AG08395 (cell line): ENCODE measurements at places on chromosomes 3 and 15.
A peak's percentile ranks its signal among the peaks of the same experiment; 100 is the strongest.

GRCh38 chr3:131363275-131363674 is 18.3 kb upstream of the NUDT16 start:
- DNase-seq: no peak

GRCh38 chr3:31226346-31226745 is 306.4 kb upstream of the STT3B start:
- DNase-seq: no peak

- no peak for DNase-seq
Measured at GRCh38 chr15:93203036-93203435, 114.0 kb upstream of the RGMA start.

DNA sequence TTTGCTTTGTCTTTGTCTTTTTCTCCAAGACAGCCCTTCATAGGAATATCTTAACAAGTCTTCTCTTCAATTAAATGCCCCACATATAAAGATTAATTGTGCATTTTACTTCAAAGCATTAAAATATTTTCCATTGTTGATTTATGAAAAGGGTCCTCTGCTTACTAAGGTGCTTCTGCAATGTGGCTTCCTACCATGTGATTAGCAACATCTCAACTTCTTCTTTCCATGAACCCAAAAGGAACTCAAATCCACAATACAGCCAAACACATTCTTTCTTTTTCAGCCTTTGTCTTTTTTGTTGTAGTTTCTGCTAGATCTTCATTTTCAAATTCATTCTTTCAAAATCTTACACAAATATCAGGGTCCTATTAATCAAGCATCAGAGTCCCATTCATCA is 309.2 kb downstream of the NSUN3 start:
- no peak for DNase-seq

DNA sequence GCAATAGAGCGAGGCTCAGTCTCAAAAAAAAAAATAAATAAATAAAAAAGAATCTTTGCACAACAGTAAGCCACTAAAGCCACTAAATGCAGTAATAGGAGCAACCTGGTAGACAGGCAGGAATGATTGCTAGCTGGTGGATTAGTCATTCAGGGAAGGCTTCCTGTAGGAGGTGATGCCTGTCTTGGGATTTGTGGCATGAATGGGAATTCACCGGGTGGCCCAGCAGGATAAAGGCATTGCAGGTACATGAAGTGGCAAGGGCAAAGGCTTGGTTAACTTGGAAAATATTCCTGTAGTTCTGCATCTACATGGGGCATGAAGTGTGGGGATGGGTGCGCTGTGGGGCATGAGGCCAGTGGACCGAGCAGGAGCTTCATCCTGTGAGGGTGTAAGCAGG is 94.5 kb downstream of the IQSEC1 start:
- DNase-seq: no peak

DNA sequence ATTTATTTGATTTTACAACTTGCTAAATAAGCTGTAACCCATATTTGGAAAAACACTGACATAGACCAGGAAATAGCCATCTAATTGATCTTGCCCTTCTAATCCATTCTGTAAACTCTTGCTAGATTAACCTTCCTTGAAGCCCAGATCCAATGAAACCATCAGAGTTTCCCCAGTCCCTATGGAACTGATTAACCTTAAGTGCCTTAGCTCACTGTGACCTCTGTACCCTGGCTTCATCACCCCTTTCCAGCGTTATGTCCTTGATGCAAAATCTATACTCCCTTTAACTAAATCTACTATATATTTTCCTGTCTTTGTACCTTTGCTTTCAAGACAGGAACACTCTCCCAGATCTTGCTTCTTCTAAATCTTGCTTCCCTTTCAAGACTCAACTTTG is 42.9 kb upstream of the CADPS start:
- DNase-seq: no peak

GRCh38 chr3:90102146-90102545 is 994.7 kb downstream of the EPHA3 start:
- DNase-seq: no peak

- DNase-seq: peak; percentile 13
Measured at GRCh38 chr3:37537914-37538691, 323.6 kb upstream of the CTDSPL start.

DNA sequence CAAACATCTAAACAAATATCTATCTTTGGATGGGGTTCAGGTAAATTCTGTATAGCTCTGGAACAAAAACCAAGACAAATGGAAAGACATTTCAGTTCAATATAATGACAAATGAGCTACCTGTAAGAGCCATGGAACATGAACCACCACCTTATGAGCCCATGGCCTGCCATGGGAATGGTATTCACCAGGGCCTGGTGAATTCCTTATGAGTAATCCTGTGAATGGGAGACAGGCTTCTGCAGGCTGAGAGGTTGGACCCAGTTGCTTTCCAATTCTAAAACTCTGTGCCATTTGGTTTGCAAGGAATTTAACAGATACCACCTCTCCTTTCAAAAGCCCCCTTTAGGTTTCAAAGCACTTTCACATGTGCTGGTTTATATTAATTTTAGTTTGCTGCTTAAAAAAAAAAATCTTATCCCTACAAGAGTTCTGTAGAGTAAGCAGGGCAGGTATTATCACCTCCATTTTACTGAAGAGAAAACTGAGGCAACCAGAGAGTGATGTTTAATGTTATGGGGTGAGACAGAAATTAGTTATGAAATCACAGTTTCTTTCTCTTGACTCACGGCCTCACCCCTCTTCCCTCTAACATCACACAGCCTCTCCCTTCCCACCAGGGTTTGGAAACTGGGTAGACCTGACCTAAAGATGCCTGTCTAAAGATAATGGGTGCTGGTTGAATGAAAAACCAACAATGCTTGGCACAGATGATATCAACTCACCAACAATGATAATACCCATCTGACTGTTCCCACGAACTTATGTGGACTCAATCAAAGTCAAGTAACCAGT is 397.6 kb upstream of the WNT5A start:
- DNase-seq: no peak

DNA sequence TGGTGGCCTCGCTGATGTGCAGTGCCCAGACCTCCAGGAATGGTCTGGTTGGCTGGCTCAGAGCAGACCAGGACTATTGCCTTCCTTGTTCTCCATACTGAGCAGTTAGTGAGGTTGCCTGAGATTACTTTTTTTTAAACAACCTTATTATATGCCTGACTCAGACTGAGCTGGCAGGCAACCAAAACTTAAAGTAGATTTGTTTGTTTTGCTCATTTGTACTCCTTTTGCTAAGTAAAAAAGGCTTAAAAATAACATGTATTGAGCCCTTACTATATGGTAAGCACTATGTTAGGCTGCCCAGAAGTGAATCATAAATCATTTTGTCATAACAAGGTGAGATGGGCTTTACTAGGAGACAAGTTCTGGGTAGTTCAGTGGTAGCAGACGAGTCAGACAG is 92.4 kb downstream of the GHSR start:
- DNase-seq: peak; percentile 59

- no peak for DNase-seq
Measured at GRCh38 chr3:94811836-94812235, 749.0 kb downstream of the NSUN3 start.

GRCh38 chr3:58998476-58999117 is 51.2 kb downstream of the CFAP20DC start:
- DNase-seq: peak; percentile 93

DNA sequence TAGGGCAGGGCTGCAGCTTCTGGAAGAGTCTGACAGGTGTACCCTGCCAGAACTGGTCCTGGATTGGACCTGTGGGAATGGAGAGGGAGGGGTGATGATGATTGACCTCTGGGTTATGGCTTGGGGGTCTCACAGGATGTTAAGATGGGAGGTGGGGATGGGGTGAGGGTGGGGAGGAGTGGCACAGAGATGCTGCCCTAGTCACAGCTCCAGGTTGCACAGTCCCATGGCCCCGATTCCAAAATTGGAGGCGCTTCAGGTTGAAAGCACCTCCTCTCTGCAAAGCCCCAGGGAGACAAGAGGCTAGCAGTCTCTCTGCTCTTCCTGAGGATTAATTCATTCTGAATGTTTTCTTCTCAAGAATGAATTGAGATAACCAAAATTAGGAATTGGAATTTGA is 101.4 kb downstream of the FAM43A start:
- DNase-seq: no peak

- no peak for DNase-seq
Measured at GRCh38 chr15:63483521-63484371, 20.6 kb upstream of the USP3 start.

DNA sequence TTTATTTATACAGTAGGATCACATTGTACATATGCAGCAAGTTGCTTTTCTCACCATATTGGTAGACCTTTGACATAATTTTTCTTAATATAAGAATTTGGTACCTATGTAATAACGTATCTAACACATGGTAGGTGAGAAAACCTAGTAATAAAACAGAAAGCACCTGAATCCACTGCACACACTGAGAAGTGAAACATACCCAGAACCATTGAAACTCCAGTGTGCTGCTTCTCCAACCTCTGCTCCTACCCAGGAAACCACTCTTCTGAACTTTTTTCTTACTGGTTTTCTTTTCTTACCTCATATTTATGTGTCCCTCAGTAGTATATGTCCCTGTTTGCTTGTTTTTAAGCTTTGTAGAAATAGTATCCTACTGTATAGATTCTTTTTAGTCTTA is 293.0 kb downstream of the UBE2E2 start:
- no peak for DNase-seq

GRCh38 chr15:63857461-63857856 is 23.7 kb upstream of the HERC1 start:
- DNase-seq: no peak

GRCh38 chr3:127478922-127479321 is 111.6 kb downstream of the TPRA1 start:
- no peak for DNase-seq

DNA sequence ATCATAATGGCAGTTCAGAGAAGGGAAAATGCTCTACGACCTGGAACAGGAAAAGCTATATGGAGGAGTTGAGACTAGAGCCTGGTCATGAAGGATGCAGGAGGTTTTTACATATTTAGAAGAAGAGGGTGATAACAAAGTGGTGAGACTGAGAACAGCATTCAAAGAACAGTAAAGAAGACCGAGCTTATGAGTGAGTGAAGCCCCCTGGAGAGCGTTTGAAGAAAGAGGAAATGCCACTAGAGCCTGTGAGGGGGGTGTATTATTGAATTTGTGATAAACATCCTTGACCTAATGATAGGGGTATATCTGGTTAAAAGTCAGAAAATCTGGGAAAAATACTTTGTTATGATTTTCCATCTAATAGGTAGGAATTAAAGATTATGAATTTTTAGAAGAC is 4.2 kb downstream of the PARP9 start:
- no peak for DNase-seq

GRCh38 chr15:81195339-81195864 is 1.3 kb upstream of the IL16 start:
- DNase-seq: no peak

GRCh38 chr3:121737644-121738043 is 11.9 kb downstream of the GOLGB1 start:
- DNase-seq: no peak

DNA sequence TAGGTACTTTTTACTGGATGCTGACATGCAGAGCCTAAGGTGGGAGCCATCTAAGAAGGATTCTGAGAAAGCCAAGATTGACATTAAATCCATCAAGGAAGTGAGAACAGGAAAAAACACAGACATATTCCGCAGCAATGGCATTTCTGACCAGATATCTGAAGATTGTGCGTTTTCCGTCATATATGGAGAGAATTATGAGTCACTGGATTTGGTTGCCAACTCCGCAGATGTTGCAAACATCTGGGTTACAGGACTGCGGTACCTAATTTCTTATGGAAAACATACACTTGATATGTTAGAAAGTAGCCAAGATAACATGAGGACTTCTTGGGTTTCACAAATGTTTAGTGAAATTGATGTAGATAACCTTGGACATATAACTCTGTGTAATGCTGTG is 125.1 kb downstream of the PLCL2 start:
- no peak for DNase-seq
